Esophagus squamous epithelium (tissue), 5 donors: ENCODE measurements at places on chromosomes 6 and 20.

DNA sequence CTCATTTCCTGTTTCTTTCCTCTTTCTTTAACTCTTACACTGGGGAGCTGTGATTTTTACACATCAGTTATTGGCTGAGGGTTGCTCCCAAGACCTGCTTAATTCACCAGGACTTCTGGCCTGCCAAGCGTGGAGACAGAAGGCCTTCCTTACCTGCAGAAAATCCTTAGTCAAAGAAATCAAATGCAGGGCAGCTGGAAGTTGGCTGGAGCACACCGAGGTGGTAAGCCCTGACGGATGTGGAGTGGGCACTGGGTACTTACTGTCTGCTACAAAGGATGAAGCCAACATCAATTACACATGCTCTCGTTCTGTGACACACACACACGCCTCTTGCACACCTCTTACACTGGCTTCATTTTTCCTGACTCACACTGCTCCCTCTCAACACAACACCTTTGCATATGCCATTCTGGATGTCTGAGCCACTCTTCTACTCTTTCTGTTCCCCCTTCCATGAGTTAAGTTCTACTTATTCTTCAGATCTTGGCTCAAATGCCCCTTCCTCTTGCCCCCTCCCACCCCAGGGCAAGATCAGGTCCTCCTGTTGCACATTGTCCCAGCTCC lies 61.6 kb downstream of the TTI1 start:
- no peak for DNase-seq

DNA sequence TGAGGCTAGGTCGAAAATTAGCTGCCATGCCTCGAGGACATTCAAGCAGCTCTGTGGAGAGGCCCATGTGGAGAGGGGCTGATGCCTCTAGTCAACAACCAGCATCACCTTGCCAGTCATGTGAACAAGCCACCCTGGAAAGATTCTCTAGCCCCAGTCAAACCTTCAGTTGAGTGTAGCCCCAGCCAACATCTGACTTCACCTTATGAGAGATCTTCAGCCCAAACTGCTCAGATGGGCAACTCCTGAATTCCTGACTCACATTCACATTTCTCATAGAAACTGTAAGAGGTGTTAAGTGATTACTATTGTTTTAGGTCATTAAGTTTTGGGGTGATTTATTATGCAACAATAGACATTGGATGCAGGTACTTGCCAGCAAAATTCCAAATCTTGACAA lies 44.9 kb downstream of the GJA10 start:
- no peak for DNase-seq

DNA sequence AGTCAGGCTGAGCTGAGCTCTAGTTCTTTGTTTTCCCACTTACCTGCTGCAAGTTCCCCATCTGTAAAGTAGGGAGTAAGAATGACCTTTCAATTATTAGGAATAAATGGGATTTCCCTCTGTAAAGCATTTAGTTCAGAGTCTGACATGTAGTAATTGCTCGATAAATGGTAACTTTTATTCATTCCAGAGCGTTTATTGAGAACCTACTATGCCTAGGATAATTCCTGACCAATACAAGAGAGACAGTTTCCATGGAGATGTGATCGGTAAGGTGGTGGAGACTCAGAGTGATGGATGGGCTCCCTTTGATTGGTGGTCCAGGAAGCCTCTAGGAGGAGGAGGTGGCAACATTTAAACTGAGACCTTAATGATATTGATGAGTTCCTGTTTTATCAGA lies 5.6 kb downstream of the PLEKHG1 start:
- DNase-seq: no peak

- no peak for DNase-seq
Measured at GRCh38 chr6:84428300-84428907, 201.0 kb upstream of the CEP162 start.

DNA sequence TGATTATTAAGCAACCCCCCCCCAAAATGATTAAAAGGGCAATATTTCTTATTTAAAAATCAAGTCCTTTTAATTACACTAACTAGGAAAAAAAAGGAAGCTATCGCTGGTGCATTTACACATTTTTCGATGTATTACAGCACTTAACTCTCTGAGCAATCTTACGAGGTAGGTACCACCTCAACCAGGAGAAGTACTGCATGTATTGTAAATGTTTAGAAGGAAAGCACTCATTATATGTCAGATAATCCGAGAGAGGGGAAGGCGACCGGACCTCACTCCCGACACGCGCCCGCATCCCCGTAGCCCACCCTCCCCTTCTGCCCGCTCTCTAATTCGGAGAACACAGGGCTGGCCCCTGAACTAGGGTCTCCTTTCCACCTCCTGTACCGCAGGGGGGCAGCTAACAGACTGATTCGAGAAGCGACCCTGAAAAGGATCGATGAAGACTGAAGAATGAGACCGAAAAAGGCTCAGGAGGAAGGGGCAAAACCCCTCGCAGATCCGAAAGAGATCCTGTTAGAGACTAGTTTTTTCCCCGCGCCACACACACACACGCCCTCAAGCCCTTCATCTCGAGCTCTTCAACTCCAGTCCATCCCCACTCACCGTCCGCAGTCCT lies 337 bp downstream of the ESF1 start:
- no peak for DNase-seq

- no peak for DNase-seq
Measured at GRCh38 chr20:47330933-47331708, 25.4 kb downstream of the ZMYND8 start.

GRCh38 chr6:130964808-130965604 lies 98.0 kb downstream of the EPB41L2 start:
- no peak for DNase-seq

DNA sequence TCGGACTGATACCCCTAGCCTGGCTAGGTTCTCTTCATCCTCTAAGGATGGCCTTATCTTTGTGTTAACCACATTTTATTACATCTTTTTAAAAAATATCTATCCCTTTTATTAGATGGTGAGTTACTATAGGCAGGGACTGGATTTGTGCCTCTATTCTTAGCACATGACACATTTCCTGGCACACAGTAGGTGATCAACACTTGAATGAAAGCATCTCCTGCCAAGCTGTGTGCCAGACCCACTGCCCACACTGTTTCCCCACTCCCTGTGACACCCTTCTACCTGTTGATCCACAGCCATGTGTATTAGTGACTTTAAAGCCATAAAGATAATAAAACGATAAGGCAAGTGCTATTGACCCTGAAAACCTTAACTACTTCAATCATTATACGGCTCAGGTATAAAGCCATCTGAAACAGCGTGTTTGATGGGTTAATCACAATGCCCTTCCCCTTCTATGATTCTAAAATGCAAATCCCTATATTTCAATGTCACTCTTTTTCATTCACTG lies 73.6 kb downstream of the MYLK4 start:
- no peak for DNase-seq

GRCh38 chr6:151652325-151652724 lies 155.2 kb upstream of the ESR1 start:
- DNase-seq: no peak
